ENCODE measurements at places on chromosomes 3 and 15.
A peak's percentile ranks its signal among the peaks of the same experiment; 100 is the strongest.

- no peak overlapping the region for H3K27ac ChIP-seq
- DNase-seq, result no peak
- H3K36me3 ChIP-seq, result no peaks in the 10 kb centered on the region
Observed at GRCh38 chr3:57141719-57142410, 23.3 kb downstream of the IL17RD start.

- H3K4me3 ChIP-seq, result no peak overlapping the region
- peaks cover 5% of the 10 kb centered on the region for H3K4me1 ChIP-seq
- H3K27ac ChIP-seq, result no peak overlapping the region
- peak; percentile 24 for DNase-seq
- peaks cover 16% of the 10 kb centered on the region for H3K36me3 ChIP-seq
Observed at GRCh38 chr15:92158426-92158825, 235.3 kb upstream of the ST8SIA2 start.

DNA sequence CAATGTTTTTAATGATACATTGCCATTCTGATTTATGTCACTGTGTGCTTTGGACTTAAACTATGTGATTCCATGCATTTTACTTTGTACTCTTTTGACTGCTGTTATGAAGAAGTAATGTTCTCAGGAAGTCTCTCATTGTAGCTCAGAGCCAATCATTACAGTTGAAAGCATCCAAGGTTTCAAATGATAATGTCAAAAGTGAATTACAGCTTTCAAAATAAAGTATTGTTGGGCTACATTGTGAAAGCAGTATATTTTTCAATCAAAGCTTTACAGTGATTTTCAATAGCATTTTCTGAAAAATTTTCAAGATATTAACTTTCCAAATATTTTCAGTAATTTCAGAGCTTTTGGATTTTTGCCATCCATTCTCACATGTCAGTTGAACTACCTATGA is 243.6 kb downstream of the ZIC4 start:
- no peak overlapping the region for H3K4me3 ChIP-seq
- no peak overlapping the region for H3K27ac ChIP-seq
- H3K36me3 ChIP-seq, result no peaks in the 10 kb centered on the region
- DNase-seq, result no peak

DNA sequence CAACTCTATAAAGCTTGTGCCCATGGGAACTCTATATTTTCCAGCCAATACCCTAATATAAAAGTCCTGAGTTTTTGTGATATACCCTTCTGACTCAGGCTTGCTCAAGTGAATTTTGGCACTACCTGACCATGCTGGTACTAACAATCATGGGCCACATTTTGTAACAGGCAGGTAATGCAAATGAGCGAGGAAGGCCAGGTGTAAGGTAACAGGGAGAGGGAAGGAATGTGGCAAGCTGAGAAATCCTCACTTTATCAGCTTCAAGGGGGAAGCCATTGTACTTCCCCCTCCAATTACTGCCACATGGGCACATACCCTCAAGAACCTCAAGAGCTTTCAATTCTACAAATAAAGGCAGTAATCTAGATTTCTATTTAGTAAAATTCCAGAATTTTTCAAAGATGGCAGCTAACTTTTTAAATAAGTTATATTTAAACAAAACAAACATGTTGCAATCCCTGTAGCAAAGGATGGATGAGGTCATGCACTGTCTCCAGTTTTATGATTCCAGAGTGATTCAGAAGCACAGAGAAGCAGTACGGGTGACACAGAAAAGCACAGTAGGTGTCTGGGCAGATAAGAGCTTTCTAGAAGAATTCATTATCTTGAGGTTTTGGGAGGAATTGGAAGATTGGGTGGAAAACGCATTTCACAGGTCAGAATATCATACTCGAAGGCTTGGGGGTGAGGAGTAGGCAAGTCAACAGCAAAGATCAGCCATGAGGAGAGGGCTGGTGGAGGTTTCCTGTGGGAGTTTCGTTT is 87.6 kb downstream of the FOXP1 start:
- DNase-seq, result peak; percentile 52
- H3K36me3 ChIP-seq, result peaks cover 29% of the 10 kb centered on the region
- peaks cover 75% of the 10 kb centered on the region for H3K4me1 ChIP-seq
- H3K27ac ChIP-seq, result peak overlapping the region; percentile 88

- no peak overlapping the region for H3K27ac ChIP-seq
- no peak for DNase-seq
- no peak overlapping the region for H3K4me3 ChIP-seq
Observed at GRCh38 chr3:12544652-12545472, 437 bp downstream of the MKRN2OS start.

GRCh38 chr15:45205192-45205591 is 17.4 kb upstream of the SHF start:
- peaks cover 20% of the 10 kb centered on the region for H3K27me3 ChIP-seq
- peaks cover 3% of the 10 kb centered on the region for H3K4me1 ChIP-seq
- peak; percentile 64 for DNase-seq
- no peaks in the 10 kb centered on the region for H3K36me3 ChIP-seq
- no peak overlapping the region for H3K4me3 ChIP-seq

GRCh38 chr3:46858456-46858855 is 4.8 kb downstream of the MYL3 start:
- H3K27ac ChIP-seq, result no peak overlapping the region
- H3K36me3 ChIP-seq, result no peaks in the 10 kb centered on the region
- H3K4me1 ChIP-seq, result no peaks in the 10 kb centered on the region
- H3K27me3 ChIP-seq, result no peaks in the 10 kb centered on the region

GRCh38 chr3:56921573-56922453 is 120.1 kb upstream of the ARHGEF3 start:
- peak overlapping the region; percentile 84 for H3K4me3 ChIP-seq
- no peaks in the 10 kb centered on the region for H3K27me3 ChIP-seq
- peaks cover 78% of the 10 kb centered on the region for H3K4me1 ChIP-seq
- H3K27ac ChIP-seq, result peak overlapping the region; percentile 94
- no peaks in the 10 kb centered on the region for H3K36me3 ChIP-seq

DNA sequence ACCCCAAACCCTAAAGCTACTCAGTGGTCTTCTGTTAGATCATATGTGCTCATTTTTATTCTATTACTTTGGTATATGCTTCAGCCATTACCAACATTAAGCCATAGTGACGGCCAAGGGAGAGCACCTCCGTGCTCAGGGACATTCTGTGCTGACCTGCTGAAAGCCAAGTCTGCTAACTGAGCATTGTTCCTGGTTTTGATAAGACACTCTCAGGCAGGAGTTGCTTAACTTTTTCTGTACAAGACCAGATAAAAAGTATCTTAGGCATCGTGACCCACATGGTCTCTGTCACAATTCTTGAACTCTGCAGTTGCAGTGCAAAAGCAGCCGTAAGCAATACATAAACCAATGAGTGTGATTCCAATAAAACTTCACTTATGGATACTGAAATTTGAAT is 100.6 kb downstream of the KLHL25 start:
- H3K36me3 ChIP-seq, result peaks cover 50% of the 10 kb centered on the region
- H3K4me3 ChIP-seq, result no peak overlapping the region
- H3K4me1 ChIP-seq, result peaks cover 46% of the 10 kb centered on the region
- DNase-seq, result no peak
- no peak overlapping the region for H3K27ac ChIP-seq

DNA sequence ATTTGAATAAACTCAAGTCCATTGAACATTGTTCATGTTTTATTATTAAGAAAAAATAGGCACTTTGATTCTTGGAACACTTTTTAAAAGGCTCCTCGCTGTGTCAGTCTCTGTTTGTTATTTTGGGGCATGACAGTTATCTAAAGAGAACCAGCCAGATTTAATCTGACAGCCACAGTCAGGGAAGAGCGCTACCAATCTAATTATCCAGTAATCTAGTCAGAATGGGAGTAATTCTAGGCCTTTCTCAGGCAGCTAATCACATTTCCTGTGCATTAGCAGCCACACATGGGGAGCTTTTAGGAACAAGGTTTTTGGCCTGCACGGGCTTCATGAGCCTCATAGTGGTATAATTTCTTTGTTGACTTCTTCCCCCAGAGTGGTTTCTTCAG is 362.2 kb downstream of the RBMS3 start:
- H3K36me3 ChIP-seq, result no peaks in the 10 kb centered on the region
- no peak overlapping the region for H3K4me3 ChIP-seq
- no peak for DNase-seq
- no peaks in the 10 kb centered on the region for H3K27me3 ChIP-seq

GRCh38 chr15:101542306-101543025 is 53.0 kb upstream of the PCSK6 start:
- H3K27me3 ChIP-seq, result peaks cover 6% of the 10 kb centered on the region
- no peak overlapping the region for H3K4me3 ChIP-seq
- no peaks in the 10 kb centered on the region for H3K36me3 ChIP-seq
- no peak overlapping the region for H3K27ac ChIP-seq
- no peaks in the 10 kb centered on the region for H3K4me1 ChIP-seq

DNA sequence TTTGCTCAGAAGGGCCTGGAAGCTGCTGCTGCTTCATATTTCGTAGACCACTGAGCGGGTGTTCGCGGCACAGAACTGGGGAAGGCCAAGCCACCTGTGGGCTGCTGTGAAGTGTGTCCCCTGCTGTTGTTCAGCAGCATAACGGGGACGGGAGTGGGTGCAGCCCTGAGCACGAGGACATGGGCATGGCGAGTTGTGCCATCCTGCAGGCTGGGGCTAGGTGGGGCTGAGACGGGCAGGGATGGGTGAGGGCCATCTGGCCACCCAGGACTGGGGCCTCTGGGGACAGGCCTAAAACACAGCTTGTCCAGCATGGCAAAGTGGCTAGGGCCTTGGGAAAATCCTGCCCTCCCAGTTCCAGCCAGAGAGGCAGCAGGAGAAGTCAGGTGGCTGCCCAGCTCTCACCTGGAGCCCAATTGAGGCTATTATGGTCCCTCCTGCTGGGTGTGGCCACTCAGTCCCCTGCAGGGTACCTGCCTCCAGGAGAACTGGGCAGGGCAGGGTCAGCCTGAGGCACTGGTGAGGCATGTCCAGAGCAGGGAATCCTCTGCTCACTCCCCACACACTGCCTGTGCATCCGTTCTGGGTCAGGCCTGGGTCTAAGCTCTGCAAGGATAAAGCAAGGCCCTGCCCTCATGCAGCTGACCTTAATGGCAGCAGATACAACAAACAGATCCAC is 29.5 kb downstream of the CFAP100 start:
- H3K27me3 ChIP-seq, result no peaks in the 10 kb centered on the region
- no peak for DNase-seq
- no peaks in the 10 kb centered on the region for H3K36me3 ChIP-seq
- no peak overlapping the region for H3K4me3 ChIP-seq
- peaks cover 2% of the 10 kb centered on the region for H3K4me1 ChIP-seq
- H3K27ac ChIP-seq, result no peak overlapping the region

All from T-helper 2 cell treated with Interferon-gamma antibody and Interleukin-4, amounts not matched to agents 5 μg/mL and 100 μg/mL, for 36 hours (primary cell).